ENCODE measurements at places on chromosomes 13 and 19. TPM values are rescaled to one million over a fixed set of nuclear protein-coding genes. Genes with fewer than 3 reads are reported as not detected.

The CYP2A6 gene
- total RNA-seq: not detected

The IRGQ gene
- 32.3 TPM for total RNA-seq

The IGSF23 gene
- total RNA-seq: not detected

The ZNF568 gene
- 13.5 TPM for total RNA-seq

The C19orf25 gene
- 13.2 TPM for total RNA-seq

The KIR2DL3 gene
- total RNA-seq: not detected

The ACP7 gene
- total RNA-seq: 0.45 TPM

The RDH8 gene
- total RNA-seq: not detected

The MTUS2 gene
- 0.36 TPM for total RNA-seq

The KANK3 gene
- total RNA-seq: 0.09 TPM

The RASA3 gene
- total RNA-seq: 36.1 TPM

The OR10H4 gene
- not detected for total RNA-seq

The RNF113B gene
- total RNA-seq: not detected

The CERS1 gene
- total RNA-seq: 1.1 TPM

The VSTM2B gene
- total RNA-seq: not detected

The SHC2 gene
- total RNA-seq: 3.3 TPM

The KLK15 gene
- not detected for total RNA-seq

The DIRAS1 gene
- total RNA-seq: 14.9 TPM

The PDE4C gene
- total RNA-seq: not detected

The GNG7 gene
- 0.65 TPM for total RNA-seq

The PGLYRP1 gene
- not detected for total RNA-seq

The CEACAM5 gene
- total RNA-seq: not detected

The EFNA2 gene
- not detected for total RNA-seq

The ADGRE2 gene
- total RNA-seq: not detected

The PLPPR2 gene
- total RNA-seq: 9.4 TPM

The FOXA3 gene
- total RNA-seq: not detected

The UBL5 gene
- 272 TPM for total RNA-seq

The ADAMTSL5 gene
- 1.2 TPM for total RNA-seq

The IGFL2 gene
- total RNA-seq: 0.09 TPM

The GAPDHS gene
- not detected for total RNA-seq

Data from fibroblast of the aortic adventitia (primary cell).